ENCODE measurements at places on chromosomes 2 and 18.

DNA sequence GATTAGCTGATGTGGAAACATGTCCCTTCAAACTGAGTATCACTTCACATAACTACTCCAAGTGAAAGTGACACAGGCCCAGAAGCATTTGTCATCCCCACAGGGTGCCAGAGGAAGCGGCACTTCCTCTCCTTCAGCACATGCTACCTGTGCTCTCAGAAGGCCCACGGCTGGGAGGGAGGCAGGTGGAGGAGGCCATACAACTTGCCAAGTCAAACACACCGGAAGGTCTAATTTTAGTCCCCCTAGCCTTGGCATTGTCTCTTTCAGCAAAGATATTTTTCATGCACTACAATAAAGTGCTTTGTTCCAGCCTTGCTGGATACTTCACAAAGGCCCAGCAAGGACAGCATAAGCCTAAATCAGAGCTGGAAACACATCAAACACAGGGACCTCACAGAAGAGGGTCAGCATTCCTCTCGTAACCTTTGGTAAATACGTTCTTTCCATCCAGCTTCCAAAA is 38.0 kb downstream of the VSNL1 start:
- no peak for DNase-seq

GRCh38 chr2:133503323-133503722 is 64.9 kb downstream of the NCKAP5 start:
- no peak for DNase-seq

- DNase-seq, result no peak
Observed at GRCh38 chr2:157899125-157899839, 23.2 kb upstream of the ACVR1 start.

DNA sequence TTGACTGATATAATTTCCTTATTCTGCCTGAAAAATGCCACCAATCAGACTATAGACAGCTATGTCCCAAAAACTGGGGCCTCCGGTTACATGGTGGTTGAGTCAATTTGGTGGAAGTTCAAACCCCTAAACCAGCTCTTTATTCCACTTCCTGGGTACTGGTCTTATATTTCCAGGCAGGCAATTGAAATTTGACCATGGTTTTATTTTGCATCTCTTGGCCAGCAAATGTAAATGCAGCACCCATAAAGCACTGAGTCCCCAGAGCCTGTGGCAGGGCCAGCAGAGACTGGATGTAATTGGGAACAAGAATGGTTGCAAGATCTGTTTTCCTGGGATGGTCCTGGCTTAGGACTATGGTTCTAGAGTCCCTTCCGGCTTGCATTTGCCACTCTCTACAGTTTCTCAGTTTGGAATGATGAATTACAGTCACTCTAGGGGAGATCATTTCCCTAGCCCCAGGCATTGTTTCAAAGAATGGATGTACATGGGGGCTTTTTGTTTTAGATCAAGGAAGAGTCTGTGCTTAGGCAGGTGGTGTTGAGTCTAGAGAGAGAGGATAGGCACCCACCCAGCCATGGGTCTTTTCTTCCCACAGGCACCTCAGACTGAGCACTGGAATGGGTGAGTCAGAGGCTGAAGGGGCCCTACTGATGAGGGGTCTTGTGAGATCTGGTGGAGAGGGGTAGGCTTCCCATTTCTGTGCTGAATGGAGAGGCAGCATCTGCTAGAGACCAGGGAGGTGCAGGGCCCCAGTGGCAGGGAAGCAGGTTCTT is 108.4 kb upstream of the CDC42EP3 start:
- no peak for DNase-seq

DNA sequence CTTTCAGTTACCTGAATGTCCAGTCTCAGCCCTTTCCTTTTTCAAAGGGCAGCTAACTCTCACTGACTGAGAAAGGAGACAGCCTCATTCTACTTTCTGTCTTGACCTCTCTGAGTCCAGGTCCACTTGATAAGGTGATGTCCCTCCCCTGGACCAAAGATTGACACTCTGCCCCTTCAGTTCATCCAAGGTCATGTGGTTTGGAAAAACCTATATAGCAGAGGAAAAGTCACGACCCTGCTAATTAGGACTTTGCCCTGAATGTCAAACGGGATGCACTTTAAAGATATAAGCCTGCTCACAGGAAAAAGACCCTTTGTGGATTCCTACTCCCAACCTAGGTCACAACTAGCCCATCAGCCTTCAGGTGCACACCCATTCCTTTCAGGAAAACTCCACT is 208.3 kb downstream of the AGPS start:
- DNase-seq, result no peak

- no peak for DNase-seq
Observed at GRCh38 chr2:66515743-66516142, 80.8 kb downstream of the MEIS1 start.

DNA sequence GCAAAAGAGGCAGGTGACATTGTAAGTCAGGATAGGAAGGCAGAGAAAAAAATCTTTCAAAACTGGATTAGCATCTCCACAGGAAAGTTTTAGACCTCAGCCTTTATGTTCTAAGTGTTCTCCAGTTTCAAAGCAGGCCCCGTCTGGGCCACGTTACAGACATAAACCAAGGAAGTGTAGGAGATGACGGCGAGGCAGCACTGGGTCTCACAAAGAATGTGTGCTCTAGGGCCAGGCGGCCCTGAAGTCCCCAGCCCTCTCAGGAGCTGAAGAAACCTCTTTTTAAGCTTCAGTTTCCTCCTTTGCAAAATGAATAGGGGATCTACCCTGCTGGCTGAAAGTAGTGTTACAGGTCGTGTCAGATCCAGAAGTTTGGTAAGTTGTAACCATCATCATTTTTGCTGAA is 81.7 kb downstream of the SPRED2 start:
- no peak for DNase-seq

- no peak for DNase-seq
Observed at GRCh38 chr2:3460156-3460555, 59.2 kb downstream of the ADI1 start.

DNA sequence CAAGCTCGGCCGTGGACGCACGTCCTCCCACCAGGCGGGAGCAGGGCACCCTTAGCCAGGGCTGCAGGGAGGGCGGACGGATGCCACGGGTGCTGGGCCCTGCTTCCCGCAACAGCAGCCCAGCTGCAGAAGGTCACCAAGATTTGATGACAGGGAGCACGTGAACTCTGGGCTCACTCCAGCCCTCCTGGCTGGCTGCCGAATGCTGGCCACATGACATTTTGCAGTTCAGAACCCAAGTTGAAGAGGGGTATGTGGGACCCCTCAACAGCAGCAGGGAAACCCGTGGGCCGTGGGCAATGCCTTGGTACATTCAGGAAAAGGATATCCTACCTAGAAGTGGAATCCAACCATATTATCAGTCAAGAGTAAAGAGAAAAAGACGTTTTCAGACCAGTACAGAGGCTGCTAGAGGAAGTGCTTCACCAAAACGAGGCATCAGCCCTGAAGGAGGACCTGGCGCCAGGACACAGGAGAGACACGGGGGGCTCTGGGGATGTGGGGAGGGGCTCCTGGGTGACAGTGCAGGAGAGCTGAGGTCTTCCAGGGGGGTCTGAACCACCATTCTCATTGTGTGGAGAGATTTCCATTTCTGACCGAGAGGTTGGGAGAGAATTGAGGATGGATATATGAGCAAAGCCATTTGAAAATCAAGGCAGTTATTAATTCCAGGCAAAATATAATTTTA is 107.4 kb upstream of the CTDP1 start:
- DNase-seq, result no peak

- DNase-seq, result no peak
Observed at GRCh38 chr2:196130039-196130825, 41.1 kb downstream of the STK17B start.

- DNase-seq, result no peak
Observed at GRCh38 chr2:159710601-159711180, 1.6 kb upstream of the MARCHF7 start.

DNA sequence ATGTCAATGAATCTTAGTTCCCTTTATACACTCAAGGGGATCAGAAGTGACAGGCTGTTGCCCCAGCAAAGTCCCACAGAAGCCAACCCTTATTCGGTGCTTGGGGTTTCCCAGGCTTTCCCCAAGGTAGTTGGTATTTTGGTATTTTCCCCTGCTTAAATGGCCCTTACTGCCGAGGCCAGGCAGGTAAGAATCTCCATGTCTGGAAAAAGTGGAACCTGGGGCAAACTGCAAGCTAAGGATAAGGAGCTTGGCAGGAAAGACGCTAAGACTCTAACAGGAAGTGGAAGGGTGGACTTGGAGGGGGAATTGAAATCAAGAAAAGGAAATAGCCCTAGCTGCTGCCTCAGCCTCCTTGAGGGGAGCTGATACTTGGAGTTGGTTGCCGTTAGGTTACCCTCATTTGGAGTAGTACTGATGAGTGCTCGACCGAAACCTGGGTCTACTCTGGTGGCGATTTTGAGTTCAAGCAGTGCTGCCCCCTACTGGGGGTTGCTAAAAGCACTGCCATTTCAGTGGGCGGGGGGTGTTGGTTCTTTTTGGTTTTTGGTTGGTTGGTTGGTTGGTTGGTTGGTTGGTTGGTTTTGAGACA is 3.3 kb upstream of the GPBAR1 start:
- DNase-seq, result no peak

GRCh38 chr2:21268197-21268877 is 144.6 kb downstream of the TDRD15 start:
- DNase-seq, result no peak

- no peak for DNase-seq
Observed at GRCh38 chr2:58155160-58155778, 85.9 kb downstream of the FANCL start.

- no peak for DNase-seq
Observed at GRCh38 chr18:49733896-49734585, 79.3 kb downstream of the ACAA2 start.

DNA sequence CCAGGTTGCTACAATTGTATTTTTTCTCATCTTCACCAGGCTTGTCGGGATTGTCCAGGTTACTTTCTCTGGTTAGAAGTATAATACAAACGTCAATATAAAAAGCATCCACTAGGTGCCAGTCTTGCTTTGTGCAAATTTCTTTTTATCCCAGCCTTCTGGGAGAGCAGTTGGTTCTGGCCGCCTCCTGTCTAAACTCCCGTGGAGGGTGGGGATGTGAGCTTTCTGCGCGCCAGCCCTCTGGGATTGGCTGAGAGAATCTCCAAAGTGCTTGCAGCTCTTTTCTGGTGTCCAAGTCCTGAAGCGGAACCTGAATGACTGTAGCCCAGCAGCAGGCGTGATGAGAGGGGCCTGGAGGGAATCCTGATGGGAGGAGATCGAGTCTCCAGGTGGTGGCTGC is 22.4 kb upstream of the TOGARAM2 start:
- DNase-seq, result peak; percentile 28

DNA sequence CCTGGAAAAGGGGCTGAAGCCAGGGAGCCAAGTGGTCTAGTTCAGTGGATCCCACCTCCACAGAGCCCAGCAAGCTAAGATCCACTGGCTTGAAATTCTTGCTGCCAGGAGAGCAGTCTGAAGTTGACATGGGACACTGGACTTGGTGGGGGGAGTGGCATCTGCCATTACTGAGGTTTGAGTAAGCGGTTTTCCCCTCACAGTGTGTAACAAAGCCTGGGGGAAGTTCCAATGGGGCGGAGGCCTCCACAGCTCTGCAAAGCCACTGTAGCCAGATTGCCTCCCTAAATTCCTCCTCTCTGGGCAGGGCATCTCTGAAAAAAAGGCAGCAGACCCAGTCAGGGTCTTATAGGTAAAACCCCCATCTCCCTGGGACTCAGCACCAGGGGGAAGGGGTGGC is 144.4 kb downstream of the PTPRM start:
- no peak for DNase-seq

DNA sequence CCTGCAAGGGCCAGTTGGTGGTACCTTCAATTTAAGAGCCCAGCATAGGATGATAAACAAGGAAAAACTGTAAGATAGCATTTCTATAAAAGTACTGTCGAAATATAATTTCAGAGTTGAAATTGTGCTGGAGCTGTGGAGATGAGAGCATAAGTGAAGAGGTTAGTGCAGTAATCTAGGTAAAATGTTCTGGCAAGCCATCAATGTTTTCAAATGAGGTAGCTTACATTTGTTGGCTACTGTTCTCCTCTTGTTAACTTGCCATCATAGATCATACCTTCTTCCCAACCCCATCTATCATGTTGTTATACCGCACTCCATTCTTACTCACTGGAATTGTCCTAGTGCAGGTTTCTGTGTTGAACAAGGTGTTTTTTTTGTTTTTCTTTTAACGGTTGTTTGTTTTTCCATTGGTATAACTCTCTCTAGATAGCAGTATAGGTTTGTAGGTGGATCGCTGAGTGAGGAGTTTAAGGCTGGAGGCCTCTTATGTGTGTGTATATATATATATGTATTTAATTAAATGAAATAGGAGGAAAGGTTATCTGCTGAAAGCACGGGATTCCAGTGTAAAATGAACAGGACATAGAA is 40.5 kb downstream of the EHBP1 start:
- no peak for DNase-seq

DNA sequence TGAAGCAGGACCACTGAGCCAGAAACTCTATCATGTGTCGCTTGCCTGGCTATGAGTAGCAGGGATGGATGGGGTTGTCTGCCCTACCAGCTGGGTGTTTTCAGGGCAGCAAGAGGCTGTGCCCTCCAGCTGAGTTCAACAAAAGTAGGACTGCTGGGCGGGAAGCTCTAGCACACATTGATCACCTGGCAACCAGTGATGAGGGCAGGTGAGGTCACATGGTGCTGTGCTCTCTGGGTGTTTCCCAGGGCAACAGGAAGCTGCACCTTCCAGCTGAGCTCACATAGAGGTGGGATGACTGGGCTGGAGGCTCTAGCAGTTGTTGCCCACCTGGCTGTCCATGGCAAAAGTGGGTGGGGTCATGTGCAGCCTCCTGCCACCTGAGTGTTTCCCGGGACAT is 487.3 kb upstream of the VWC2L start:
- DNase-seq, result peak; percentile 44

DNA sequence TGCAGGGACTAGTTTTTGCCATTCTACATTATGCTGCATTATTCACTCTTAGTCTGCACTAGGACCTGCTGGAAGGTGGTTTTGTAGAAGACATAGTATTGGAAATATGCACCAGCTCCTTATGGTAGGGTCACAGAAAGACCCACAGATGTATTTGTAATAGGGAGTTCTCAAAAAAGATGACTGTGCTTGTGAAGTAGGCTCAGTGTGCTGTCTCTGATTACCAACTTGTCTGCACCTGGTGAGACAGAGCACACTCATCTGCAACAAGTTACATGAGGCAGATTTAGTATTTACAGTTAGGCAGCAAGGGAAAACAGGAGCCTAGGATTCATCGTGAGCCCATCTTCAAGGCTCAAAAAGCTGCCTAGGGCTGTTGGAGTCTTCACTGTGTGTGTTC is 29.4 kb downstream of the RHBDD1 start:
- no peak for DNase-seq

DNA sequence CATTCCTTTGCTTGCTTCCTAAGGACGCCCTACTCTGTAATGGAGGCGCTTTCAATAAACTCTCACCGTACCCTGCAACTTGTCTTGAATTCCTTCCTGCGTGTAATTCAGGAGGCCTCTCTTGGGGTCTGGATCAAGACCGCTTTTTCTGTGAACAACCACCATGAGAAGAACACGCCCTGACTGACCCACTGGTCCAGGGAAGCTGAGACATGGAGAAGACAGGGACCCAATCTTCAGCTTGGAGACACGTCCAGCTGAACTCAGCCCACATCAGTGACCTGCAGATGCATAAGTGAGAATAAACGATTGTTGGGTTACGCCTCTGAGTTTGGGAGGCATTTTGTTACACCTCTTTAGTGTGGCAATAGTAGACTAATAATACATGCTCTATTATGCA is 7.8 kb upstream of the NARS1 start:
- no peak for DNase-seq
